ENCODE measurements at places on chromosomes 6 and 20. TPM values are rescaled to one million over a fixed set of nuclear protein-coding genes. Genes with fewer than 3 reads are reported as not detected.

Gene NEU1
- total RNA-seq: 176 TPM

Gene SYS1
- total RNA-seq: 62.1 TPM

DNA sequence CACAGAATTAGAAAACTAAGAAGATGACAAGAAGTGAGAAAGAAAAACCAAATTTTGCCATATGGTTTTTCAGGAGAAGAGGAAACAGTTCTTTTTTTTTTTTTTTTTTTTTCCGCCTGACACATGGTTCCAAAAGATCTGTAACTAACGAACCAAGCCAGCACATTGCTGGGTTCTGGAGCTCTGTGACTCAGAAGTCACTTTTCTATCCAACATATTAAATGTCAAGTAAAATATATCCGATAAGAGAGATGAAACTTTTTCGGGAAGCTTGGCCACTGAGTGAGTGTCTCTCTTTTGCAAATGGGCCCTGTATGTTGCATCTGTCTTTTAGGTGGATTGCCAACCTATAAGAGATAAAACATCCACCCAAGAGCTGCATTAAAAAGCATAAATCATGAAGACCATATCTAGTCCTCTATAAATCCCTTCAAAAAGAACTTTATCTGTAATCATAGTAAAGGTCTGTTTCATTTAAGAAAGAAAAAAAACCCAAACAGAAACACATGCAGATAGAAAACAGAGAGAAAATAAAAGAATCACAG lies 4.6 kb downstream of the METTL24 start:
- DNase-seq: no peak

Gene NKAPL
- total RNA-seq: not detected

Gene TREM1
- total RNA-seq: not detected

DNA sequence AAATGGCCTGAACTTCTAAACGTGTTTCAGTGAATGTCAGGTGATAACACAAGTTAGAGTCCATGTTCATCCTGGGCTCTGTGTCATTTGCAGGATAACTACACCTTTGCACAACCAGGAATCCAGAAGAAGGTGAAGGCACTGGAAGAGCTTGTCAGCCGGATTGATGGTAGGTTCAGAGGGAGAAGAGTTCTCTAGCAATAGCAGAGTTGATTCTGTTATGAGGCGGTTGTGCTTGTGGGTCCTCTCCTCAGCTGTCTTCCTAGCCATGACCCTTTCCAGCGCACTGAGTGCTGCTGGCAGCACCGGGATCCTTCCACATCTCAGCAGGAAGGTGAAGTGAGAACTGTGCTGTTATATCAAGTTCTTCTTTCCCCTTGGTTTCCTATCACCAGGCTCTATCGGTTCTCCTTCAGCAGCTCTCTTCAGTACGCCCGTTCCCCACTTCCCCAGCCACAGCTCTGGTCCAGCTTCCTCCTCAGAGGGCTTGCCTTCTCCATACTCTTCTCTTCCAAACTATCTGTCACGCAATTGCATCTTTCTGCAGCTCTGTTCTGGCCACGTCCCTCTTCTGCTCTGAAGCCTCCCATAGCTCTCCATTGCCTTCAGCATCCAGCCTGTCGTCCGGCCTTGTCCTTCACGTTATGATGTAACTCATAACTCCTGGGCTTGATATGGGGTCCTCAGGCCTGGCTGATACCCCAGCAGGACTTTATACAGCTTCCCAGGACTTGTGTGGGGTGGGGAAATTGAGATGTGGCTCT lies 39.9 kb upstream of the RNF8 start:
- DNase-seq: no peak

DNA sequence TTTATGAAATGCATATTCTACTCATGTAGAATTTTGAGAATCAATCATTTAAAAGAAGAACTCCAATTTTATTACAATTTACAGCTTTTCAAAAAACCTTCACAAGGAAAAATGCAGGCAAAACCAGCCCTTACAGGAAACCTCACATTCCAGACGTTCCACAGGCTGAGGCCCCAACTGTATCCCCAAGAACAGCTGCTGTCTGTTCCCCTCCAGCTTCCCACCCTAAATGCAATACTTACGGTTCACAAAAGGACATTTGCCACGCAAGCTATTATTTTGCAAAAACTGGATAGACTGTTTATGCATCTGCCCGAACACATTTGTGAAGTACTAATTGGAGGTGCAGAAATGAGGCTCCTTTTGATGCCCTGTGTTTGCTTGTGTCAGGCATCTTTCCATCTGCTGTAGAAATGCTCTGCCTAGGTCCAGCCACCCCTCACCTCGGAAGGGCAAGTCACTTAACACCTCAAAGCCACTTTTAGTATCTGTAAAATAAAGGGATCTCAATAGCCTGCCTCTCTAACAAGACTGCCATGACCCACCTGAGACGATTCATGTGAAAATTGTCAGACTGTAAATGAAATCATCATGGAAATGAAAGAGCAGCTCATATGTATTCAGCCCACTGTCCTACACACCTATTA lies 26.5 kb downstream of the PDE10A start:
- DNase-seq: no peak

Gene LAMA2
- total RNA-seq: 0.02 TPM

- DNase-seq: no peak
Measured at GRCh38 chr6:3687847-3688246, 63.7 kb downstream of the PXDC1 start.

- DNase-seq: no peak
Measured at GRCh38 chr6:137121401-137121997, 51.9 kb downstream of the IL22RA2 start.

Gene MYLK4
- total RNA-seq: 0.75 TPM

GRCh38 chr6:131982740-131983259 lies 31.6 kb upstream of the CCN2 start:
- DNase-seq: no peak

Gene TRIM15
- total RNA-seq: 6.9 TPM

- no peak for DNase-seq
Measured at GRCh38 chr20:39004508-39004907, 42.4 kb downstream of the DHX35 start.

Gene FHL5
- not detected for total RNA-seq

Gene SAMD10
- 13.4 TPM for total RNA-seq

DNA sequence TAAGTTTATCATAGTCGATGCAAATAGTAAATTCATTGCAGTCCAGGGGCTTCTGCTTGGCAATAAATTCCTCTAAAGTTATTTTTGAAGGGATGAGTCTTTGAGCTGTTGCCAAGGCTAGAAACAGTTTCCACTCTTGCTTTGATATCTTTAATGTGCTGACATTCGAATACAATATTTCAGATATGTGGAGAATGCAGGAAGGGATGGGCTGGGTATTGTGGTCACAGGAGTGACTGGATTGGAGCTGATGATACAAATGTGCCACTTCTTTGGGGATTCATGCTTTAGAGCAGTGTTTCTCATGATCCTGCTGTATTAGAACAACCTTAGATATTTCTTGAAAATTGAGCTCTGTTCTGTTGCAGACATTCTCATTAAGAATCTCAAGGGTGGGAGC lies 139.0 kb downstream of the PRDM13 start:
- no peak for DNase-seq

GRCh38 chr6:37625591-37626374 lies 71.9 kb downstream of the MDGA1 start:
- no peak for DNase-seq

Gene ARFGAP1
- 286 TPM for total RNA-seq

Data from Caco-2 (cell line).